Activated CD8-positive, alpha-beta memory T cell treated with anti-CD3 and anti-CD28 coated beads for 24 hours (primary cell): ENCODE measurements at places on chromosomes 7 and 10.

GRCh38 chr7:108441392-108441955 lies 14.8 kb downstream of the NRCAM start:
- no peak for DNase-seq

DNA sequence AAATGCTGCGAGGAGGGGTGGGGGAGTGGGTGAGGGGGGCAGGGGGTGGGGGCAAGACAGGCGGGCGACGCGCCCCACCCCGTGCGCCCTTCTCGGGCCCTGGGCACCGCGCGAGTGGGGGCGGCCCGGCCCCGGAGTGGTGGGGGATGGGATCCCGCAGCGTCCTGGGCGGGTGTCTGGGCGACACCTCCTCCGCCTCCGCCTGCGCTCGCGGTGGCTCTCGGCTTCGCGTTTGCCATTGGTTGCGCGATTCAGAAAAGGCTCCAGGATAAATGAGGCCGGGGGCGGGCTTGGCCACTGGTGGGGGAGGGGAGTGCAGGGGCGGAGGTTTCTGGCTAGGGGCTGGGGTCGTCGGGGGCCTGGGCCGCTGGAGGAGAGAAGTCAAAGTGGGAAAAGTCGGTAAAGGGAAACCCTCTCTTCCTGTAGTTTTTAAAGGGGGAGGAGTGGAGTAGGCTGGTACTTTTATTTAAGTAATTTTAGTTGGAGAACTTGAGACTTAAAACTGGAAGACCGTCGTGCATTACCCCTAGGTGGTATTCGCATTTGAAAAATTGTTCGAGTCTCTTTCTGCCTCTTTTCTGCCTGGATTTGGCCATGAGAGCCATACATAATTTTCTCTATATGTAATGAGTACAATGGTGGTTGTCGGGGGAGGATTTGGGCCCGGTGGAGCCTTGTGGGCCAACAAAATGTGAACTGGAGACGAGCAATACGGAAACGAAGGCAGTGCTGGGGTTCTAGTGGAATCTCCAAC lies 992 bp upstream of the IGF2BP3 start:
- DNase-seq = no peak

- DNase-seq = no peak
Measured at GRCh38 chr7:82110146-82110840, 333.3 kb downstream of the CACNA2D1 start.

DNA sequence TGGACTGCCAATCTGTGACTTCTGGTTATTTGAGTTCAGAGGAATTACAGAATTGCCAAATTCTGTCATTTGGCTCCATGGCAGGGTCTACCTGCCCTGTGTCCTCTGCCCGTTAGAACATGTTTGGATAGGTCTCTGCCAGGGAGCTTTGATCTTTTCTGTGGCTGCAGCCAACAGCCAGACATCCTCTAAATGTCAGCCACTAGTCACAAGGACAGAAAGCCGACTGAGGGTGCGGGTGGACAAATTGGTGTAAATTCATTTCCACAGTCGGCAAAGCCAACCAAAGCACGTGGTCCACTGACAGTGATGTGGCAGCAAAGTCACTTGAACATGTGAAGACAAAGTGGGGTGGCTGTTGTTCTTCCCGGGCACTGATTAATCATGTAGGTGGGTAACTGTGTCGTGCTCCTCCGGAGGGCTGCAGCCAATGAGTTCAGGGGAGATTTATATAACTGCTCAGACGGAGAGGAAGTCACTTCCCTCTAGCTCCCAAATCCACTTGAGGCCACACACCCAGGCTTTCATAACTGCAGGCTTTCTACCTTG lies 26.7 kb upstream of the CAMK1D start:
- DNase-seq = no peak

- DNase-seq = no peak
Measured at GRCh38 chr7:6252341-6252746, 20.1 kb downstream of the CYTH3 start.
